ENCODE measurements at places on chromosomes 5 and 9.

- no peak for DNase-seq
Observed at GRCh38 chr9:115106001-115106400, 12.0 kb downstream of the TNC start.

DNA sequence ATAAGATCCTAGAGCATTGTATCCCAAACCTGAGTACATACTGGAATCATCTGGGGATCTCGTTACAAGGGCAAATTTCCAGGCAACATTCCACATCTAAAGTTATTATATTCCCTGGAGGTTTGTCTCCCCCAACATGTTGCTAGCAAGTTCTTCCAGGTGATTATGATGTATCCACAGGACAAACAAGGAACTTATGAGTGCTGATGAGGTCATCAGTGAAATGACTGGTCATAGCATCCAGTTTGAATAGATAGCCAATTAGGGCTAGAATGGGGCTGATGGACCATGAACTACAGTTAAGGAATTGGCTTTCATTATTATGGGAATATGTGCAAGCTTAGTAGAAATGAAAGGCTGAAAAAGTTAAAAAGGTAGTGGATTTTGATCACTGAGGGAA lies 115.2 kb downstream of the CWC27 start:
- no peak for DNase-seq

DNA sequence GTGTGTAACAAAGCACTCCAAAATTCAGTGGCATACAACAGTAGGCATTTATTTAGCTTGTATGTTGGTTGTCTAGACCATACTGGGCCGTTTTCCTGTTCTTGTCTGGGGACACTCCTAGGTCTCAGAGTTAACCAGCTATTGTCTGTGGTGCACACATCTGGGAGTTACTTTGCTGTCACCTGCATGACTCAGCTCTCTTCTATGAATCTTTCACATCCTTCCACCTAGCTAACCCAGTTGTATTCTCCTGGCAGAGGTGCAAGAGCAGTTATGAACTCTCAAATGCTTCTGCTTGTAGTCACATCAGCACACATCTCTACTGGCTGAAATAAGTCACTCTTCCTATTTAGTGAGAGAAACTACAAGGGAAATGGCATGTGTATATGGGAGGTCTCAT lies 138.1 kb downstream of the BAAT start:
- DNase-seq, result no peak

DNA sequence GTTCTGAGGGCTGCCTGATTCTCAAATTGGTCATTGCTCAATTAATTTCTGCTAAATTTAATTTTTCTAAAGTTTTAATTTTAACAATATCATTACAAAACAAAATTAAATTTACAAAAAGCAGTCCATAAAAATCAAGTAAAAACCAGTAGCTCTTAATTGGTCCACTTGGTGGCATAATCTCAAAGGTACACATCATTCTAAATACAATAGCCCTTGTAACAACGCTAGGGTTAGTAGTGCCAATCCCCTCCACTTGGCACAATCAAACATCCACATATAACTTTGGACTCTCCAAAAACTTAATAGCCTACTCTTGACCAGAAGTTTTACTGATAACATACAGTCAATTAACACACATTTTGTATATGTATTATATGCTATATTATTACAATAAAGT lies 1.9 kb upstream of the NDUFB6 start:
- DNase-seq, result no peak

GRCh38 chr9:17906841-17907778 lies 328.2 kb downstream of the SH3GL2 start:
- no peak for DNase-seq

DNA sequence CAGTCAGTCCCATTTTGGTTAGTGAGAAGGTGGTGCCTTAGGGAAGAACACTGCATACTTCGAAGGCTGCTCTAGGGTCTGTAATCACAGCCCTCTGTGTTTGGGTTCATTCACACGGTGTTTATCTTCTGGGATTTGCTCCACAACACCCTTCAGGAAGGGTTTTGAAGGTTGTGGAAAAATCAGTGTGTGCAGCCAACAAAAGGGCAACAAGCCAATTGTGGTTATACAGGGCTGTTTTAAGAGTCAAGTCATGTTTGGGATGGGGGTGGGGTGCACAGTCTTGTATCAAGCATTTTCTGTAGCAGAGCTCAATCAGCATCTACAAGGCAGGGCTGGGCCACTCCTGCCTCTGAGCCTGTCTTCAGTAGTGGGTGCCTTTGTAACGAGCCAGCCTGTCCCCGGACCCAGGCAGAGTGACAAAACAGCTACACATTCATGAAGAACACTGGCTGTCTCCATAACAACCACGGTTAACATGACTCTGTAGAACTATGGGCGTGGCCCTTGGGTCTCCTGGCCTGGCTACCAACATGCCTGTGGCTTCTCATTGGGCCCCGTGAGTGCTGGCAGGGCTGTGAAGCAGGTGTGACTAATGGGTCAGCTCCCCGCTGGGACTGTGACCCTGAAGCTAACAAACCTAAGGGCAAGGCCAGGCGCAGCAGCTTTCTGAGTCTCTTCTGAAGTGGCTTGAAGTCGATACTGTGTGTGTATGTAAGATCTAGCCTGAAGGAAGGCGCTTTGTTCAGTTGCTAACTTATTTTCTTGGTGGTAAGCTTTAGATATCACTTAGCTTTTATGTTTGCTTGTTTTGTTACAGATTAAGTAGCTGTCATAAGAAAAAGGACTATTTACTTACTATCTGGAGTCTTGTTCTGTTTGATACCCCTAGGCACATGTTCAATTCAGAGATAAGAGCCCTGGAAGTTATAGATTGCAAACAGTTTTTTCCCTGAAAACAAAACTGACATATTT lies 27.9 kb upstream of the GOLM1 start:
- DNase-seq, result no peak

All from stimulated activated CD4-positive, alpha-beta T cell treated with anti-CD3 and anti-CD28 coated beads, Interleukin-4, amount 100 ng/mL, for 4 hours (primary cell).